ENCODE measurements at places on chromosomes 11 and 22.
A peak's percentile ranks its signal among the peaks of the same experiment; 100 is the strongest.

GRCh38 chr11:1921574-1922141 is 2.2 kb downstream of the TNNT3 start:
- DNase-seq: no peak

DNA sequence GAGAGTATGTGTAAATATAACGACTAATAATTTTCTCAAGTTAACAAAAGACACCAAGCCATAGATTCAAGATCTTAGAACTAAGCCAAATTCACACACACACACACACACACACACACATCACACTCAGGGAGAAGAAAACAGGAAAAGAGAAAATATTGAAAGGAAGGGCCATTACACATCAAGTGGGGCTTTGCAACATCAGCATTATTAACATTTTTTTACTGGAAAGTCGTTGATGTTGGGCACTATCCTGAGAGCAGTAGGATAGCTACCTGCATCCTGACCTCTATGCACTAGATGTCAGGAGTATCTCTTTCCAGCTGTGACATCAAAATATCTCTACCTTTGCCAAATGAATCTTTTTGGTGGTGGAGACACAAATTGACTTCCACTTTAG is 8.9 kb downstream of the OR5D16 start:
- DNase-seq: no peak

- no peak for DNase-seq
These were observed 8.6 kb downstream of the OR6M1 start for GRCh38 chr11:123797541-123797940.

DNA sequence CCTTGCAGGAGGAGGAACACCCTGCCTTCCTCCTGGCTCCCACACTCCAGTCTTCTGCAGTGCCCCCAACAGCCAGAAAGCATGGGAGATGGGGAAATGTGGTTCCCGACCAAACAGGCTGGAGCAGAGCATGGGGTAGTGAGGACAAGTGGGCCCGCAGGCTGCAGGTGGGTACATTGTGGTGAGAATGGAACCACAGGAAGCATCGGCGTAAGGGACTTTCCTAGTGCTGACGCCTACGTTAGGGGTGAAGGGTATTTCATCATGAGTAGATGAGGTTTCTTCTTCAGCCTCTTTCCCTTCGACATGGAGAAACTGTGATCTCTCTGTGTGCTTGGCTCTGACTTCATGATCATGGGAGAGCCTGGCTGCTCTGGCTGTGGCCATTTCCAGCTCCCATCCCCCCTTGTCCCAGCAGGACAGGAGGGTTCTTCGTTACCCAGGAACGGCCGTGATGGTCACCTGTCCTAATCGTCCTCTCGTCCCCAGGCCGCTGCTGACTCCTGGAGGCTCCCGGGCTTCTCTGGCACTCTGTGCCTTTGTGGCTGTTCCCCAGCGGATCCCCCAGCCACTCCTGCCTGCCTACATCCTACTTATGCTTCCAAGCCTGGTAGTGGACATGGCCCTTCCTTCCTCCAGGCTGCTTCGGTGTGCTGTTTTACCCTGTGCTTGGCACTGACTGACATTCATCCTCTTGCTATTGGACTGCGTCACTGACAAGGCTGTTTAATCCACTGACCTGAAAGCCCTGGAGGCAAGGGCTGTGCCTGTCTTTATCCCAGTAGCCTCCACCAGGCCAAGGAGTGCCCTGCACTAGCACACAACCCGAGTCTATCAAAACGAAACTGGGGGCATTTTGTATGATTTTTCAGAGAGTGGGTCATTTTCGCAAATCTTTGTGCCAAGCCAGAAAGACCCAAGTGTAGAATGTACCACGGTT is 65.2 kb upstream of the CECR2 start:
- no peak for DNase-seq

DNA sequence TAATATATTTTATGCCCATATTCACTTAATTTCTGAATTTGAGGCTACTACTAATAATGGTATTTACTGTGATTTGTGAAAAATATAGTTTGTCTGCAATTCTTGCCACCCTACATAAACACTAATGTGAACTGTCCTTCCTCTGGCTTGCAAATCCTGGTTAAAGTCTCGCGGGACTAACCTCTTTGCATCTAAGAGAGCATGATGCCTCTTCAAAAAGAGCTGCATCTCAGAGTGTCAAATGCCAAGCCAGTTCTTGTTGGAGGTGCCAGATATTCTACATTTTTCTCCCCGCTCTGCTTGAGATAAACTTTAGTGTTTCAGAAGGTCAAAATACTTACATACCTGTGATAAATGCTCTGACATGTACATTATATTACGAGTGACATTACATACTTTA is 2.1 kb downstream of the ARHGAP42 start:
- no peak for DNase-seq

DNA sequence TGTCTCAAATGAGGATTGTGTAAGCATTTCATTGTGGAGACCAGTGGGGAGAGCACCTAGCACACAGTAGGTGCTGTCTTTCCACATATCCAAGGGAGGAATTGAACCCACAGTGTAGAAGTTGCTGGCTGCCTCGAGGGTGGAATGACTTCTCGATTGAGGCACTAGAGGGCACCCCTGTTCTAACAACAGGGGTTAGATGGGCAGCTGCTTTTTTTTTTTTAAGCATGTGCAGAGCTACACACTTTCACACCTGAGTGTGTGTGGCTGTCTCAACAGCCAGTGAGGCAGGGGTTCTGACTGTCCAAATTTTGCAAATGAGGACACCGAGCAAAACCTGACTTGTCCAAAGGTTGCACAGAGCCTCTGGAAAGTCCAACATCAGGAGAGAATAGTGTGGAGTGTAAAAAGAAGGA is 118.2 kb upstream of the CRYBB3 start:
- DNase-seq: peak; percentile 29

- no peak for DNase-seq
These were observed 4.9 kb upstream of the KRTAP5-6 start for GRCh38 chr11:1691878-1692707.

- DNase-seq: no peak
These were observed 20.2 kb upstream of the NEFH start for GRCh38 chr22:29459773-29460172.

- DNase-seq: no peak
These were observed 127.2 kb downstream of the MN1 start for GRCh38 chr22:27674261-27674923.

- DNase-seq: no peak
These were observed 113.7 kb downstream of the ETS1 start for GRCh38 chr11:128473636-128474035.

DNA sequence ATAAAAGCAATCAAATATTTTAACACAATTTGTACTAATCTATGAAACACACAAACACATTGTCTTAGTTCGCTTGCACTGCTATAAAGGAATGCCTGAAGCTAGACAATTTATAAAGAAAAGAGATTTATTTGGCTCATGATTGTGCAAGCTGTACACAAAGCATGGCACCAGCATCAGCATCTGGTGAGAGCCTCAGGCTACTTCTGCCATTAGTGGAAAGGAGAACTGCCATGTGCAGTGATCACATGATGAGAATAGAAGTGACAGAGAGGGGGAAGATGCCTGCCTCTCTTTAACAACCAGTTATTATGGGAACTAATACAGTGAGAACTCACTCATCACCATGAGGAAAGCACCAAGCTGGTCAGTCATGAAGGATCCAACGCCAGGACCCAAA is 105.1 kb downstream of the GUCY1A2 start:
- DNase-seq: no peak

DNA sequence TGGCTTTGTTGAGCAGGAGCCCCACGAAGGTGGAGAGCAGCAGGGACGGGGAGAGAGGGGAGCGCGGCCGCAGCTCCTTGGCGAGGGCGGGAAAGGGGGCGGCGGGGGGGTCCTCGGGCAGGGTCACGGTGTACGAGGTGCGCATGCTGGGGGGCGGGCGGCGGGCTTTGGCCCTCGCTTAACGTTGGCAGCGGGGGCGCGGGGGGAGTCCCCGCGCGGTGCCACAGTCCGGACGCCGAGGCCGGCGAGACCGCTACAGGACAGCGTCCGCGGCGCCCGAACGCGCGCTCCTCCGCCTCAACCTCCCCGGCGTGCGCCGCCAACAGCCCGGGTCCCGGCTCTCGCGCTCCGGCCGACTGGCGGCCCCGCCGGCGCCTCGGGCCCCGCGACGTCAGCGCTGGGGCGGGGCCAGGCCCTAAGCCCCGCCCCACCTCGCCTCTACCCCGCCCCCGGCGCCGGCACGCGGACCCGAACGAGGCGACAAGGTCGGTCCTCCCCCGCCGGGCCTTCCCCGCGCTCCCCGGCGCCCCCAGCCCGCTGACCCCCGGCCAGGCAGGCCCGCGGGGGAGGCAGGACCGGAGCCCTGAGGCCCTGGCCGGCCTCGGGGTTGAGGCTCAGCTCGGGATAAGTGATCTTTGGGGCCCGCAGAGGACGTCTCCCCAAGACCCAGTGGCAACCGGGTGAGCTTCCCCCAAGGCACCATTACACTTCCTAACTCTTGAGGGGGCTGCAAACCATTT is 17.5 kb downstream of the USP2 start:
- DNase-seq: no peak

DNA sequence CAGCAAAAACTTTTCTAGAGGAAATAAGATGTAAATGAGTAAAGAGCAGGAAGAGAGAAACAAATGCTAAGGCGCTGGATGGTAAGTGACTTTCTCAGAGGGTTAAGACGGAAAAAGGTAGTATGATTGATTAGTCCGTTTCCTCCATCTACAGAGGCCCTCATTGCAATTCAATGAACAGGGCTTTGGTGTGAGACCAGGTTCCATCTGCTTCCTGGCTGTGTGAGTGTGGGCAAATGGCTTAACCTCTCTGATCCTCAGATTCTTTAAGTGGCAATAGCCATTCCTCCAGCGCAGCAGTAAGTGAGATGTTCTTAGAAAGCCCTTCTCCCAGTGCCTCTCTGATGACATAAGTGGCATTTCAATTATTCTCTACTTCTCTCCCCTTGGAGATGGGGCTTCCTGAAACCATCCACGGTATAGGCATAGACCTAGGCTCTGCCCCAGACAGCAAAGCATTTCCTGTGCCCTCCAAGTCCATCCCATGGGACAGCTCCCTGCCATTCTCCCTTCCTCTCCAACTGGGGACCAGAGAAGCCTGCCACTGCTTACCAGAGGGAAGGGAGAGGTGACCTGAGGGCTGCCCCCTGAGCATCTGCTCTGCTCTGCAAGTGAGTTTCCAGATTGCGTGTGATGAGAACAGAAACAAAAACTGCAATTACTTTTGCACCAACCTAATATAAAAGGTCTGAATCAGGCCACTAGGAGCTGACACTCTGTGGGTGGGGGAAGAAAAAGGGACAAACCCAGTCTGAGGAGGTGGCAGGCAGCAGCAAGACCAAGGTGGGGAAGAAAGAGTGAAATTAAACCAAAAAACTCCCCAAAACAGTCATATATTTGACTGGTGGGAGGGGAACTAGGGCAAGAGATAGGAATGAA is 12.7 kb upstream of the CD44 start:
- no peak for DNase-seq

GRCh38 chr11:67400942-67401494 is 640 bp downstream of the PPP1CA start:
- DNase-seq: no peak

- no peak for DNase-seq
These were observed 43.1 kb upstream of the NAV2 start for GRCh38 chr11:19669511-19669910.

- DNase-seq: no peak
These were observed 8.8 kb downstream of the TTC38 start for GRCh38 chr22:46276563-46276962.

GRCh38 chr11:128214263-128214662 is 373.1 kb downstream of the ETS1 start:
- no peak for DNase-seq

DNA sequence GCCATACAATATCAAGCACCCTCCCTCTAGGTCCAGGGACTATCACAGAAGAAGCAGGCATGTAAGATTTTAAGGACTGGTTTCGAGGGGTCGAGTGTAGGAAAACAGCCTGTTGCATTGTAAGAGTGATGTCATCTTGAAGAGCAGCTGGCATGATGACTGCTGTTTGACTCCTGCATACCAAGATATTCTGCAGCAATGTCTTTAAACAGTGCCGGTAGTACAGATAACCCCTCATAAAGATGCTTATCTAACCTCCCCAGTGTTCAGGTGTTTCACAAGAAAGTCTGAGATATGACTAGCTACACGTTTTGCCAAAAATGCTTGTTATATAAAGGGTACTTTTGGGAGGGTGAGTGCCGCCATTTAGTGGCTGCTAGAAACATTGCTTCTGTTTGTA is 12.0 kb downstream of the FAM111A start:
- no peak for DNase-seq

GRCh38 chr11:95715777-95716241 is 73.8 kb downstream of the FAM76B start:
- peak; percentile 48 for DNase-seq

DNA sequence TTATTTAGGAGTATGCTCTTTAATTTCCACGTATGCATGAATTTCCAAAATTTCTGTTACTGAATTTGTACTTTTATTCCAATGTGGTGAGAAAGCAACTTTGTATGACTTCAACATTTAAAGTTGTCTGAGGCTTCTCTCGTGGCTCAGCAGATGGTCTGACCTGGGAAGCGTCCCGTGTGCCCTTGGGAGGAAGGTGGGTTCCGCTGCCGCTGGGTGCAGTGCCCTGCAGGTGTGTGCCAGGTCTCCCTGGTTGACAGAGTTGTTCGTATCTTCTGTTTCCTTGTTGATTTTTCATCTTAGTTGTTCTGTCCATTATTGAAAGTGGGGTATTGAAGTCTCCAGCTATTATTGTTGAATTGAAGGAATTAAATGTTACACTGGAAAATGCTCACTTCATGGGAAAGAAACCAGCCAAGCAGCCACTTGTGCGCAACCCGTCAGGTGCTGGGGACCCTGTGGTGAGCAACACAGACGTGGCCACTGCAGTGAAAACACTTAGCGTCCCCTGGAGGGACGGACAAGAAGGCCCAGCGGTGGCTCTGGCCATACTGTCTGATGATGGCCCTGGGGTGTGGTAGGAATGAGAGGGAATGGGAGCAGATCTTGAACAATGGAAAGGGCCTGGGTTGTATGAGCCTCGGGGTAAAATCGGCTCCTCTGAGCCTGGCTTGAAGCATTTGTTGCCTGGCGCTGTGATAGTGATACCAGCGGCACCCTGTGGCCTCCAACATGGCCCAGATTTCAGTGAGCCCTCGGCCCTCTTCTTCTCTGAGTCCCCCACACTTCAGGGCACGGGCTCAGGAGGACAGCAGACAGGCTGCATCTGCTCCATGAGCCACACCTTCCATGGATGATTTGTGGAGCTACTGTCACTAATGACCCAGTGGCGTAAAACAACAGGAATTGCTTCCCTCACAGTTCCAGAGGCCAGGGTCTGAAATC is 31.5 kb upstream of the KRTAP5-7 start:
- DNase-seq: no peak

DNA sequence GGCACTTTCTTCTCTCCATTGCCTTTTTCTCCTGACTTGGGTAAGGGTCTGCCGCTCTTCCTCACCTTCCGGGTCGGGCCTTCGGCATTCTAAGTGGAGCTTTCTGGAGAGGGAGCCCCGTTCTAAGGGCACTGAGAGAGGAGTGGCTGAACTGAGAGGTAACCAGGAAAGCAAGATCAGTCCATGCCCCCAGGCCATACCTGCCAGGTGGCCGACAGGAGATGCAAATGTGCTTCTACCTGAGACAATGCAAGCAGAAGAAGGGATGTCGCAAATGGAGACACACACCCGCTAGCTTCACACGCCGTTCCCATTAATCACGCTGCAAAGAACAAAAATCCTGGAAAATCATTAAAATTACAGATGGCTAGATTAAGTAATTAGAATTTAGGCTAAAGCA is 156.4 kb upstream of the TBCEL start:
- DNase-seq: no peak

GRCh38 chr11:134022748-134023147 is 46.1 kb upstream of the JAM3 start:
- no peak for DNase-seq

- no peak for DNase-seq
These were observed 51.8 kb upstream of the SLC36A4 start for GRCh38 chr11:93249459-93250220.
